ENCODE measurements at places on chromosomes 5 and 9. TPM values are rescaled to one million over a fixed set of nuclear protein-coding genes. Genes with fewer than 3 reads are reported as not detected.

The THBS4 gene
- 1.2 TPM for total RNA-seq

DNA sequence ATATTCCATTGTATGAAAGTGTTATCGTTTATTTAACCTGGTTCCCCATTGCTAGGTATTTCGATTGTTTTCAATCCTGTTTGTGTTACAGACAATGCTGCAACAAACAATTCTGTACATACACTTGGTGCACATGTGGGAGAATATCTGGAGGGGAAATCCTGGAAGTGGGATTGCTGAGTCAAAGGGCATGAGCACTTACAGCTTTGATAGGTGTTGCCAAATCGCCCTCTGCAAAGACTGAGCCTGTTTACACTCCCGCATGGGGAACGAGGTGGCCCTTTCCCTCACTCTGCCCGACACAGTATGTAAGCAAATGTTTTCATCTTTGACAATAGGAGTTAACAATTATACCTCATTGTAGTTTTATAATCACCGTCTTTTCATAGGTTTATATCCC is 66.2 kb downstream of the PDE6A start:
- DNase-seq, result no peak

DNA sequence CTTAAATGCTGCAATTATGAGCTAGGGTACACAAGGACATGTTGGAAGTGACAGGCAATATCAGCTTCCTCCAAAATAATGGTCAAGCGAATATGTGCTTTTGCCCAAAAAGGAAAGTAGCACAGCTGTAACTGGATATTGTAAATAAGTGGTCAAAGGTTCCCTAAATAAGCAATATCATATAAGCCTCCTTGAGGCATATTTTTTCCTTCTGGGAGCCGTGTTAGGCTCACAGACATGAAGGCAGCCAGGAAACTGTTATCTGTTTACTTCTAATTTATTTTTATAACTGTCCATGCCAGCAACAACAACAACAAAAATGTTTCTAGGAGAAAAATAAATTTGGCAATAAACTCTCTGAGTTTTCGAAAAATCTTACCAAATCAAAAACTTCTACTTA is 648.3 kb downstream of the PDE4D start:
- DNase-seq, result no peak

The UAP1L1 gene
- 109 TPM for total RNA-seq

DNA sequence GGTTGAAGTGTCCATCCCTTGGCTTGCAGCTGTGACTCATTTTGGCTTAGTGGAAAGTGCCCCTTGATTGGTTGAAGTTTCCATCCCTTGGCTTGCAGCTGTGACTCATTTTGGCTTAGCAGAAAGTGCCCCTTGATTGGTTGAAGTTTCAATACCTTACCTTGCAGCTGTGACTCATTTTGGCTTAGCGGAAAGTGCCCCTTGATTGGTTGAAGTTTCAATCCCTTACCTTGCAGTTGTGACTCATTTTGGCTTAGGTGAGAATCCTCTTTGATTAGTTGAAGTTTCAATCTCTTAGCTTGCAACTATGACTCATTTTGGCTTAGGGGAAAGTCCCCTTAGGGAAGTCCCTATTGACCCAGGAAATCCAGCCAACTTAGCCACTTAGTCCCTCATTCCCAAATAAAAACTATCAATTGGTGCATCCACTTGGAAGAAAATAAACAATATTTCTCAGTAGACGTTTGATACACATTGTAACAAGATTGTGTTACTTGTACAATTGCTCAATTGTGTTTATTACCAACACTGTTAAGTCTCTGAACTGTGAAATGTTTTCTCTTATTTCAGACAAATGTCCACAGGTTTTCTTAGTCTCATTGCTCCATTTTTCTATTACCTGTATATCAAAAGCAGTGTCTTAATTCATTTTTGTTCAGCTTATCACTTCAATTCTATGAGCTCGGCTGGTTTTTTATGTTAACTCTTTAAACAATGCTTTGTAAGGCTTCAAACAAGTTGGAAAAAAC is 2308.8 kb upstream of the ACO1 start:
- peak; percentile 81 for DNase-seq

The RIC1 gene
- 18.9 TPM for total RNA-seq

DNA sequence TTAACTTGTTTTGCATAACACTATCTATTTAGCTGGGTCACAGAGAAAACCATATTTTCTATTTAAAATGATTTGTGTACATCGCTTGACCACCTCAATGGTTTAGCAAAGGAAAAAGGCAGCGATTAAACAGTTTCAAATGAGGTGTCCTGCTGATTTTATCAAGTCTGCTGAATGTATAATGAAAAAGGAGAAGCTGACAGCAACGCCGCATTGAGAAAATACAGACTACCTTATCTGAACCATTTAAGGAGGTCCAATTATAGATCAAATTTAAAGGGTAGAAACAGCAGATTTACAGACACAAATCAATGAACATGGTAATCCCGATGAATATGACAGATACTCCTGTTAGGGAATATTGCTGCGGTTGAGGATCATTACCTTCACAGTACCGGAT is 29.6 kb downstream of the PSMB7 start:
- DNase-seq, result no peak

DNA sequence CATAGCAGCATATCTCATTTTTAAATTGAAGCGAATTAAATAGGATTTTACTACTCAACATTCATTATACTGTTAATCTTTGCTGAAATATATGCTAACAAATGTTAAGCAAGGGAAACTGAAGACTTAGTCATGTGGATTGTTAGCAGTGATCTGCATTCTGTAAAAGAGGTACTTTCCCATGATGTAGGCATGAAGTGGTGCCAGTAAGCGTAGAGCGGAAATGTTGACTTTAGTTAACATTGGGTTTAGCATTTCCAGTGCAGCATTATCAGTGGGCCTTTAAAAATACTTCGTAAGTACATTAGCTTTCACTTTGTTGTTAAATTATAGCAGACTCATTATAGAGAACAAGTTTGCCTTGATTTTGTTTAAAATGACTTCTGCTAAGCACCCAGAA is 130.3 kb downstream of the CDC42SE2 start:
- no peak for DNase-seq

The ZNF658 gene
- total RNA-seq, result 6.3 TPM

The SPINK7 gene
- not detected for total RNA-seq

DNA sequence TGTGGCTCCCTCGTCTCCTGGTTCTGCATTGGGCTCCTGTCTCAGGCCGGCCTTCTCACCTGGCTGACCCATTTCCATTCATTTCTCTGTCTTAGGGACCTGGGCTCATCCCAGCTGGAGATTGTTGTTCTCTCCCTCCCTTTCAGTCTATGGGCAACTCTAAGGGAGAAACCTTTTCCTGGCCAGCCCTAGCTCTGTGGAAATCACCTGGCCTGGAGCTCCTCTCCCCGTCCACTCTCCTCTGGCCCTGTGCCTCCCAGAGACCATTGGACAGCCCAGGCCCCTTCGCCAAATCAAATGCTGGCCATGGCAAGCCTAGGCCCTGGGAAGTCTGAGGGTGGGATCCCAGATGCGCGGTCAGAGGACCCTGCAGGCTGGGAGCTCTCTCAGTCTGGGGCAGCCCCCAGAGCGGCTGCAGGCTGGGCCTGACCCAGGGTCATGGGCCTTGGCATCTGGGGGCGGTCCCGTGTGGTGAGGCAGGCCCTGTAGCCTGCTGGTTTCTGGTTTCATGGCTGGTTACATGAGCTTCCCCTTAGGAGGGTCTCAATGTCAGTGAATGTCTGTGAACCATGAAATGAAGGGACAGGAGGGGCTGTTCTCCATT is 253.5 kb downstream of the AOPEP start:
- DNase-seq, result no peak

GRCh38 chr9:95808011-95808410 is 67.5 kb upstream of the ERCC6L2 start:
- no peak for DNase-seq
